ENCODE measurements at places on chromosomes 1 and 21.

DNA sequence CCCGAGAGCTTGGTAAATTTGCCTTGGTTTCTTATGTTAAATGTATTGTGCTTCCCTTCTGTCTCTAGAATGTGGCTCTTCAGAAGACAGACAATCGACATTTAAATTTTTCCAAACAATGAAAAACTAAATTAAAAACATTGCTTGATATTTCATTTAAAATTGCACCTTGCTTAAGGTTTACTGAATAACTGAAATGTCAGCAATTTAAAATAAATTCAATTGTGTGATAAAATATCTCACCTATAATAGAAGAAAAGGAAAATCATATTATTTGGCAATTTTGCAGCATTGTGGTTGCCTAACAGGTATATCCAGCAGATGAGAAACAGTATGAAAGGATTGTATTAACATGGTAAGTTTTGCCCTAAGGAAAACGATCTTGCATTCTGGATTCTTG, 56.5 kb downstream of the MAP3K21 start:
- DNase-seq: no peak

DNA sequence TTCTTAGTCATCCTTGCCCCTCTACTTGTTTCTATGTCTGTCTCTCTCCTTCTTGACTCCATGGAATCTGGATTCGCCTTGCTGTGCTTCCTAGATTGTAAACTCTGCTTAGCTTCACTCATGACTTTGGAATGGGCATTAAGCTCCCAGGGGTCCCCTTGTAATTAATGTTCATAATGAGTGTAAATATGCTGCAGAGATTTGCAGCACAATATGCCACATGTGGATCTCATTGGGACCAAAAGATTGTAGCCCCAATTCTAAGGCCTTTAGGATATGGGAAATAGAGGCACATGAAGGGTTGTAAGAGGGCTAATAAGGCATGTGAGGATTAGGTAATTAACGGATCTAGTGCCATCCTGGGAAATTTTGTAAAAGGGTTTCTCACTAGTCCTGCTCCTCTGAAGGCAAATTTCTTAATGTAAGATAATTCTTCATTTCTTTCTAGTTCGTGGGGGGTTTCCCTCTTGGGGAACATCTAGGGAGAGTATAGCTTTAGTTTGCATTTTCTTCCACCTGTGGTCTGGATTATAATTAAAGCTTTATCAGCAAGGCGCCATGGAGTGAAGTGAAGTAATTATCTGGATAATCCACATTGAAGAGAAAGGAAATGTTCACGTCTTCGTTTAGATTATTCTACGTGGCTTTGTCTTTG, 659.2 kb upstream of the PLXNA2 start:
- DNase-seq: no peak

GRCh38 chr1:204194080-204194479, 2.2 kb downstream of the KISS1 start:
- DNase-seq: no peak

DNA sequence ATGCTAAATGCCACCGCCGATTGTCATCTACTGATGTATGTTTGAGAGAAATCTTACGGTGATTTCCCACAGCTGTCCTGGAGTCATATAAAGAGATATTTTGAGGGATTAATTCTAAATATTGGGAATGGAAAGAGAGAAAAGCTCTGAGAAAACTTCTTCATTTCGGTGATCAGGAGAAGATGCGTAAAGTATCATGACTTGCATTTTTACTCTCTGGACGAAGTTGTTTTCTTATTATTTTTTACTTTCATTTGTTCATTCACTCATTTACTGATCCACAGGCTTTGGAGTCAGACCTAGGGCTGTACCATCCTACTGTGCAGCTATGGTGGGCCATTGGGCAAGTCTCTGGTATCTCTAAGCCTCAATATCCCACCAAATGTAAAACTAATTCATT, 58.4 kb upstream of the RUNX1 start:
- no peak for DNase-seq

DNA sequence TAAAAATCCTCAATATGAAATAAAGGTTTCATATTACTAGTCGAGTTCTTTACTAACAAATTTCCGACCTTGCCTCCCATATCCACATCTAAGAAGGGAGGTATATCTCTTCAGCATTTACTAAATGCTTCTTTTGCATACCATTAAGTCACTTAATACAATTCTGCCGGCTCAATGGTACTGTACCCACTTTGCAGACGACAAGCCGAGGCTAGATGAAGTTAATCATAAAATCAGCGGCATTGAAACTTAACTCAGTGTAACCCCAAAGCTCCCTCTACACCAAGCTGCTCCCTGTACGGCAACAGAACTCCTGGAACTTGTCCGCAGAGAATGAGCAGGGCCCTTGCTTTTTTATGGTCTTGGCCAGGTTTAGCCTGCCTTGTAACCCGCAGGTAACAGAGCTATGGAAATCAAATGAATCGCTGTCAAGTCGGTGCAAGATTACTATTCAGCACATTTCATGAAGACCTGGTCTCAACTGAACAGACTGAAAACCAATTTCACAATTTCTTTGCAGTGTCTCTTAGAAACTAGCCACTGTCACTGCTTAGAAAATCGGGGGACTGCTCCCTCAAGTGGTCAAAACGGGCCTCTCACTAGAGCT, 738 bp downstream of the INTS7 start:
- peak; percentile 1 for DNase-seq

DNA sequence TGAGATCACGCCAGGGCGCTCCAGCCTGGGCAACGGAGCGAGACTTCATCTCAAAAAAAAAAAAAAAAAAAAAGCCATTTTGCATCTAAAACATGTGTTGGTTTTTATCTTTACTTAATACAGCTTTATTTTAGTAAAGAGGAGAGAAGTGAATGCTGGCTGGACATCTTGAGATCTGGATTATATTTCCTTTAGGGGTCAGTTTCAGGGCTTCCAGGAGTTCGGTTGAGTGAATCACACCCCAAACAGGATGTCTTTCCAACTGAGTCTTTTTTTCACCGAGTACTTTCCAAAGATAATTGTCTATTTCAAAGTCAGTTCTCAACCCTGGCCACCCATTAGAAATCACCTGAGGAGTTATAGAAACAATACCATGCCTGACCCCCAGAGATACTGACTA, 16.6 kb upstream of the IPP start:
- no peak for DNase-seq

GRCh38 chr1:246427611-246428010, 79.5 kb downstream of the SMYD3 start:
- no peak for DNase-seq

- DNase-seq: no peak
Measured at GRCh38 chr1:183081402-183082120, 58.3 kb downstream of the LAMC1 start.

GRCh38 chr1:53296117-53296749, 31.6 kb downstream of the LRP8 start:
- DNase-seq: no peak

DNA sequence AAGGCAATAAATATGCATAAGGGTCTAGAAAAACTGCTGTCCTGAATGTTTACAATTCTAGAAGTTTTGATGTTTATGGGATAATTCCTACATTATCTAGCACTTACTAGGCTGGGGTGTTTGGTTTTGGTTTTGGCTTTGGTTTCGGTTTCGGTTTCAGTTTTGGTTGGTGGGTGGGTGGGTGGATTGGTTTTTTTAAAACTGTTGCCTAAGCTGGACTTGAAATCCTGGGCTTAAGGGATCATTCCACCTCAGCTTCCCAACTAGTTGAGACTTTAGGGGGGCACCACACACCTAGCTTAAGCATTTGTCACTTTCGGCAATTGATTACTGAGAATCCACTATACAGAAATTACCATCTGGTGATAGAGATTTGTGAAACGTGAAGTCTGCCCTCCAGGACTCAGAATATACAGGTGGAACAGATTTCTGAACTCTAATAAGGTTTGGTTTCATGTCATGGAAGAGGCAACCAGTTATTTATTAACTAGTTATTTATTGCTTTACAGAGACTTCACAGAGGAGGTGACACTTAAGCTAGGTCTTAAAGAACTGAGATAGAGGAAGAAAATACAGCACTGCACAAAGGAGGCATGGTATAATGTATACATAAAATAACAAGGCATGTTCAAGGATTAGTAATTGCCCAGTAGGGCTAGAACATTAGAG, 69.6 kb downstream of the PIK3R3 start:
- peak; percentile 9 for DNase-seq

DNA sequence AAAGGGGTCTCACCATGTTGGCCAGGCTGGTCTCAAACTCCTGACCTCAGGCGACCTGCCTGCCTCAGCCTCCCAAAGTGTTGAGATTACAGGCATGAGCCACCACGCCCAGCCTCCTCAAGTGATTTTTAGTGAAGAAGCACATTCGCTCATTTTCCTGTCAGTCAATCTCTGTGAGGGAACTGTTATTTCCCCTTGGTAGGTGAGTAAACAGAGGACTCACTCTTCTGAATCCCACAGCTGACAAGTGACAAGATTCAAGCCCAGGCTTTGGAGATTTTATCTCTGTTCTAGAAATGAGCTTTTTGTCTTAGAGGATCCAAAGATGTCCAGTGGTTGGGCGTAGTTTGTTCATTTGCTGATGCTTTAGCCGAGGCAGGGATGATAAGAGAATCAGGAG, 43.9 kb upstream of the TACSTD2 start:
- DNase-seq: no peak

GRCh38 chr1:107095647-107096046, 39.2 kb downstream of the PRMT6 start:
- no peak for DNase-seq

DNA sequence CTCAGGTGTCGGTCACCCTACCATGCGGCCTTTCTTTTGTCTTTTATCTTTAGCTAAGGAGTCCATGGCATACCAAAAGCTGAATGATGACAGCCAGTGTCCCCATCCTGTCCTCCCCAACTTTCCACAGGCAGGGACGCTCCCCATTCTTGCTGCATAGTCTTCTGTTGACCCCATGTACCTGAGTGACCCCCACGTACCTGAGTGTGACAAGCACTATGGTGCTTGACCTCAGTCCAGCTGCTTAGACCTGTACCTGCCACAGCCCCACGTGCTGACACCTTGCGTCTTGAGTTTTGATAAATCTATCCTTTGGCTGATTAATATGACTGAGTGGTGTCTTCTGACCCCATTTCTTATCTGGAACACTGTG, 26.9 kb downstream of the SKI start:
- no peak for DNase-seq

GRCh38 chr1:228812961-228813360, 77.7 kb downstream of the RHOU start:
- no peak for DNase-seq

- DNase-seq: no peak
Measured at GRCh38 chr21:36773117-36773516, 74.2 kb downstream of the SIM2 start.

GRCh38 chr1:42757892-42758275, 8.9 kb downstream of the P3H1 start:
- no peak for DNase-seq

DNA sequence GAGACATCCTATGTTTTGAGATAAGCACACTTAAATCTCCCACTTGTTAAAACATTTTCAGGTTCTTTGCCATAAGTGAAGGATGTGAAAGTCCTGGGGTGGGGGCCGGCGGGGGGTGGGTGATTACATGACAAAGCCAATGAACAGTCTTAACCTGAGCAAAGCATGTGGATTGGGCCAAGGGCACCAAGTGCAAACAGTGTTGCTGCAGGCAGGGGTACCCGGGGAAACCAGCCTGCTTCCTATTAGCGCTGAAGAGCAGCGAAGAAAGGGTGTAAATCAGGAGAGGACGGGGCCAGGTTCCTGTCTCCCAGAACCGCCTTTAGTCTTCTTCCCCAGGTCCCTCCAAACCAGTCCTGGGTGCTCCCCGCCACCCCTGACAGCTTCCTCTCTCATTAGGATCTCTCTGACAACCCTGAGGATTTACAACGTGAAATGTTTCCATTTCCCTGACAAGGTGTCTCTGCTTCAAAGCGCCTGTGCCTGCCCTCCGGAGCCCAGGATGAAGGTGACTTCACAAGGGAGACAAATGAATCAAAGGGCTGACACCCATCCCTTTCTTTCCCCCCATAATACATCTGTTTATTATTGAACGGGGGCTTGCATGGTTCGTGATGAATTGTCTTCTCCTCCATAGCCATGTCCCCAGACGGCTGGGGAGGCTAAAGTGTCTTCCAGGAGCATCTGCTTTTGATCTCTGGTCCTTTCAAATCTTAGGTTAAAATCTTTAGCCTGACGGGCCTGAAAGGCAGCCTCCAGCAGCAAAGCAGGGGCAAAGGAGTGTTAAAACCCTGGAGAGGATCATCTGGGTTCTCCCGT, 109.5 kb downstream of the TRABD2B start:
- DNase-seq: no peak

DNA sequence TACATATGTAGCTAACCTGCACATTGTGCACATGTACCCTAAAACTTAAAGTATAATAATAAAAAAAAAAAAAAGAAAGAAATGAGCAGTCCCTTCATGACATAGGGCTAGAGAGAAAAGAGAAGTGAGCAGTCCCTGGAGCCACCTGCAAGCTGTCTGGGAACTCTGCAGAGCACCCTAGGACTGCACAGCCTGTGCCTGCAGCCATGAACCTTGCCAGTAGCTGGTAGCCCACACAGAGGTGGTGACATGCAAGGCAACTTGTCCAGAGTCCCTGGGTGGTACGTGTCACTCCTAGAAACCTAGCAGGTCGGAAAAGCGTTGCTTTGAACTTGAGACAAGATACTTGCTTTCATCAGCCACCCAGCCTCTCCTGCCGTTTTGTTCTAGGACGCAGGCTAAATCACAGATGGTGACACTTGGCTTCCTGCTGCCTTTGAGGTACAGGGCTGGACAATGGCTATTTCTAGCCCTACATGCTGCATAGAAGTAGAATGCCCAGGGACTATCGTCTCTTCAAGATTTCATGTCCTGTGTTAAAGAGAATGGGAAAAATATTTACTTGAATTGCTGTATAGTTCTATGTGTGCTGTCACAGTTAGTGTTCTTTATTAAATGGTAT, 260.9 kb downstream of the LTN1 start:
- DNase-seq: no peak

GRCh38 chr1:56081736-56082135, 497.6 kb downstream of the PLPP3 start:
- DNase-seq: no peak

DNA sequence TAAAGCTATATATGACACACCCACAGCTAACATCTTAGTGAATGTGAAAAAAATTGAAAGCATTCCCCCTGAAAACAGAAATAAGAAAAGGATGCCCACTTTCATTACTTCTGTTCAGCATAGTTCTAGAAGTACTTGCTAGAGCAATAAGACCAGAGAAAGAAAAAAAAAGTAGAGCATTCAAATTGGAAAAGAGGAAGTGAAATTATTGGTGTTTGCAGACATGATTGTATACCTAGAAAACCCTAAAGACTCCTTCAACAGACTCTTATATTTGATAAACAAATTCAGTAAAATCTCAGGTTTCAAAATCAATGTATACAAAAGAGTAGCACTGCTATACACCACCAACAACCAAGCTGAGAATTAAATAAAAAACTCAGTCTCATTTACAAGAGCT, 1461.0 kb downstream of the AMY1C start:
- no peak for DNase-seq

- no peak for DNase-seq
Measured at GRCh38 chr1:47181095-47181954, 8.5 kb downstream of the PDZK1IP1 start.
